ENCODE measurements at places on chromosomes 2 and 18.

- peak; percentile 59 for DNase-seq
Observed at GRCh38 chr2:131093696-131094462, 619 bp upstream of the FAM168B start.

DNA sequence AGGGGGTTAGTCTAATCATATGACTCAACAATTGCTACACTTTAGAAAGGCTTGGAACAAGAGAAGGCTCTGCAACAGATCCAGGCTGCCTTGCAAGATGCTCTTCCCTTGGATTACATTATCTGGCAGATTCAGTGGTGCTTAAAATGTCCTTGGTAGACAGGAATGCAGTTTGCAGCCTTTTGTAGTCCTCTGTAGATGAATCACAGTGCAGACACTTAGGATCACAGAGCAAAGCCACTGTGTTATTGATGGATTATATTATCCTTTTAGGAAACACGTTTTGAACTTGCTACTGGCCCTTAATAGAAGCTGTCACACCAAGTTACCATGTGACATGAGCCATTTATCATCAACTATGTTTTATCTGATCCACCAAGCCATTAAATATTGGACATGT, 152.2 kb downstream of the CBLN2 start:
- no peak for DNase-seq

GRCh38 chr2:68357605-68358337, 7.3 kb upstream of the PLEK start:
- peak; percentile 45 for DNase-seq

- peak; percentile 90 for DNase-seq
Observed at GRCh38 chr2:12502759-12503158, 214.0 kb upstream of the TRIB2 start.

DNA sequence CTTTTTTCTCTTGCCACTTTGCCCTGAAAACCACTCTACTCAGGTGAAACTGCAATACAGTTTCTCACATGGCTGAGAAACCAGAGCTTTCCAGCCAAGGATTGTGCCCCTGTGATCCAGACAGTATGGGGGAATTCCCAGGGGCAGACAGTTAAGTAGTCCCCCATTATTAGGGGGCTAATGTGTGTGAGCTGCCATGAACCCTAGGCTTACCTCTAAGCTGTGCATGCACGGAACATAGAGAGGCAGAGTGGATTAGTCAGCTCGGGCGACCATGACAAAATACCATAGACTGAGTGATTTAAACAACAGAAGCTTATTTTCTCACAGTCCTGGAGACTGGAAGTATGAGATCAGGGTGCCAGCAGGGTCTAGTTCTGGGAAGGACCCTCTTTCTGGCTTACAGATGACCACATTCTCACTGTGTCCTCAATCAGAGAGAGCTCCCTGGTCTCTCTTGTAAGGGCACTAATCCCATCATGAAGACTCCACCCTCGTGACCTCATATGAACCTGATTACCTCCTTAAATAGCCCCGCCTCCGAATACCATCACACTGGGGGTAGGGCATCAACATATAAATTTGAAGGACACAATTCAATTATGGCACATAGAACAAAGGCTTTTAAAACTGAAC, 215.1 kb downstream of the EIPR1 start:
- DNase-seq, result no peak

- DNase-seq, result no peak
Observed at GRCh38 chr2:240672076-240672700, 10.5 kb downstream of the AQP12B start.

GRCh38 chr2:105757433-105757832, 12.7 kb downstream of the NCK2 start:
- no peak for DNase-seq

- no peak for DNase-seq
Observed at GRCh38 chr2:9793156-9793917, 49.9 kb upstream of the TAF1B start.

GRCh38 chr2:71926876-71927756, 220.5 kb downstream of the CYP26B1 start:
- DNase-seq, result no peak

DNA sequence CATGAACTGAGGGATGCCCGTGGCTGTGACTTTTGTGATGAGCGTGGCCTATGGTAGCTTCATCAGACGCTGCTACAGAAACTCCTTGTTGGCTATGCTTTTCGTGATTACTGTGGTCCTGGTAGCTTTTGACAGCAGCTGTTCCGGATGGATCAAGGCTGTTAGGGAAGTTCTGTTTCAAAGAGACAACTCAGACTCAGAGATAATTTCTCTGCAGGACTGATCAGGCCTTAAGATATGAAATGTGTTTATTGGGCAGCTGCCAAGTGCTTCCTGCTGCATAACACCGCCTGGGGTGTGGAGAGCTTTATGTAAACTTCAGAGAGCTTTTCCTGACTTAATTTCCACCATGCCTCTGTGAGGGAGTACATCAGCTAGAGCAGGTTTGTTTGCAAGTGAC, 243.8 kb downstream of the TSN start:
- no peak for DNase-seq

DNA sequence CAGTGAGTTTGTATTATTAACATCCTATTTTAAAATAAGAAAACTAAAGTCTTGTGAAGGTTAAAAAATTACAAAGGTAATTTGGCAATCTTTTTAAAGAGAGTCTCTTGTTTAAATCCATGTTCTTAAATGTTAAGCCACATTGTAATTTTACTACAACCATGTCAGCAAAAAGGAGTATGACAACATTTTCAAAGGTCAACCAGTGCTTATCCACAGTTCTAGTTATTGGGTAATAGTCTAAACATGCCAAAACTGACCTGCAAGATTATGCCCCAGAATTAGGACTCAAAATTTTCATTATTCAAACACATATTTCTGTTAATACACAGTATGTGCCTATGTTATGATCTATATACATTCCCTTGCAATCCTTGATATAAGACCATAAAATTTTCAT, 1312.6 kb upstream of the CHAC2 start:
- no peak for DNase-seq

DNA sequence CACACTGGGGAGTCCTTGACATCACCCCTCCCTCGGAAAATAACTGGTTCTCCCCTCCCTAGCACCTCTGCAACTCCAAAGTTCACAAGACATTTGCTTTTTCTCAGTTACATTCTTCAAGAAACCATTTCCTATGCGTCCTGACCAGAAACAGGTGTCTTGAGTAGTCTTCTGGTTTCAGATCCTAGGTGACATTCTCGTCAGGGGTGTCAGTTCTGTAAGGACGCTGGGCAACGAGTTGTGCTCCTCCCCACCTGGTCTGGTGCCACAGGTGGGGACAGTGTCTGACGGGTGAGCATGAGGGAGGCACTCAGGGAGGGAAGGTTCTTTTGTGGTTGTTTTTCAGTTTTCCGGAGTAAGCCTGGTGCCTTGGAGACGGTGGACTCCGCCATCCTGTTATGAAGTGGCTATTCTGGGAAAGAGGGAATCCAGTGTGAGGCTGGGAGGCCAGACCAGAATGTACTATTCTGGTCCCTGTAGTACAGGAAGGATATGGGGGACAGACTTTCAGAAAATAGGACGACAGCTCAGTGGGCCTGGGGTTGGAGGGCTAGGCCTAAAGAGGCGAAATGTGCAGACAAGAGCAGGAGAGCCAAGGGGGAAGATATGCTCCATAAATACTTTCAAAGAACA, 50.6 kb downstream of the EPAS1 start:
- no peak for DNase-seq

DNA sequence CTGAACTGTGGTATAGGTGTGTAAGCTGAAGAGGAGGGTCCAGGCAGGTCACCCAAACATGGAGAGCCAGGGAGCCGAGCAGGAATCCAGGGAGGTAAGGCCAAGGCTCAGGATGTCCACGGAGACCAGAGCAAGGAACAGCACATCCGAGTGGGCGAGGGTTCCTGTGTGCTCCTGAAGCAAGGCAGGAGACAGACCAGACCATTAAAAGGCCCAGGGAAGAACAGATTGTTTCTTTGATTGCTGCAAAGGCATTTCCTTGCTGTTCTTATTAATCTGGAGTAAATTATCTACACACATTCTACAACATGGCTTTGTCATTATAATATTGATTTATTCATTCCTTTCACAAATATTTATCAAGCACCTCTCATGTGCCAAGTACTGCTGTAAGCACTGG, 50.1 kb upstream of the SPTBN1 start:
- no peak for DNase-seq

- DNase-seq, result peak; percentile 11
Observed at GRCh38 chr2:189870381-189871085, 86.3 kb downstream of the PMS1 start.

GRCh38 chr2:230984393-230985220, 11.3 kb upstream of the SPATA3 start:
- DNase-seq, result no peak

- peak; percentile 70 for DNase-seq
Observed at GRCh38 chr2:230866756-230867523, 2.2 kb downstream of the ITM2C start.

DNA sequence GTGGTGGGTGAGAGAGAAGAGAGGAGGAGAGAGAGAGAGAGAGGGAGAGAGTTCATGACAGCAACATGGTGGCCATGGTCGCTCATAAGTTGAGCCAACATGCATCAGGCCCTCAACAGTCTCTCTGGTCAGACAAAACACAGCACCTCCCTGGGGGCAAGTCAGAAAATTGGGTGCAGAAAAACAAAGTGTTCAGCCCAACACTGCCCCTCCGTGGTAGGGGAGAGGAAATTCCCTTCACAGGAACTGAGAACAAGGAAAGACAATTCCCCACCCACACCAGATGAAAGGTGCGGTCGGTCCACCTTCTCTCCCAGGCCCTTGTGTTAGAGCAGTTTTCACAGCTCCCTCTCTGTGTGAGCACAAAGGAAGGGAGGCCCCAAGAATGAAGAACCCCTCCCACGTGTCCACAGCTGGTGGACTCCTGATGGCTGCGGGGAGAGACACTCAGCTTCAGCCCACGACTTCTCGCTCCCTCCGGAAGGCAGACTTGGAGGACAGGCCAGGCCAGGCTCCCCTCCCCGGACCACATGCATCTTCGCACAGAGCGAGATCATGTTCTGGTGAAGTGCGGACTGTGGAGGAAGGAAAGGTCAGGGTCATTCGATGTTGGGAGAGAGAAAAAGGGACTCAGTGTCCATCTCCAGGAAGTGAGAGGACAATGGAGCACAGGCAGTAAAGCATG, 181.7 kb downstream of the ANAPC1 start:
- DNase-seq, result peak; percentile 69

GRCh38 chr2:146324951-146325350, 1519.9 kb upstream of the ACVR2A start:
- no peak for DNase-seq

DNA sequence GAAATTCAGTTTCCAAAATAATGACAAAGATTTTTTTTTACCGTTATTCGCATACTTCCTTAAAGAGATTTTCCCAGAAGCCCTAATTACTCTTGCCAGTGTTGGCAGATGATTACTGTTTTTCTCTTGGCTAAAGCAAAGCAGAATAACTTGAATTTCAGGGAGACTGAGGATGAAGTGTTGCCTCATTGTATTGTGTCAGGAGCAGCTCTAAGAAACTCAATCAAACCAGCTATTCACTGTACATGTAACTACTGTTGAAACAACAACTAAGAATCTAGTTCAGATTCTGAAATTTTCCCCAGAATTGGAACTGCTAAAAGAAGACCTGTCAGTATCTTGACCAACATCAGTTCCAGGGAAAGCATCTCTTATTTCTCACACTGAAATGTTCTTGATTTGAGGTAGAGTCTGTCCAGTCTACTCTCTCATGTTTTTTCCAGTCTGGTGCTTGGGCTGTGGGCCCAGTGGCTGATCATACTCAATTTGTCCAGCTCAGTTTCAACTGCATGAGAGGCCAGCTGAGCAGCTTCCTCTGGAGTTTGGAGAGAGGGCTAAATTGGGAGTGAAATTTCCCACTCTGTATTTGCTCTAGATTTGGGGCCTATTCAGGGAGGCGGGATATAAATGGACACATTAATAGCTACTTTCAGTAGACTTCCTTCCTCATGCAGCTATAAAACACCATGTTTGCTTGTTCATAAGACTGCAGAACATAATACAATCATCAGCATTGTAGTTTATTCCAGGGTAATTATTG, 78.5 kb downstream of the PPP1R1C start:
- DNase-seq, result no peak

GRCh38 chr2:222241128-222241870, 57.5 kb downstream of the PAX3 start:
- DNase-seq, result no peak

- no peak for DNase-seq
Observed at GRCh38 chr2:85470850-85471800, 52.6 kb downstream of the SH2D6 start.

DNA sequence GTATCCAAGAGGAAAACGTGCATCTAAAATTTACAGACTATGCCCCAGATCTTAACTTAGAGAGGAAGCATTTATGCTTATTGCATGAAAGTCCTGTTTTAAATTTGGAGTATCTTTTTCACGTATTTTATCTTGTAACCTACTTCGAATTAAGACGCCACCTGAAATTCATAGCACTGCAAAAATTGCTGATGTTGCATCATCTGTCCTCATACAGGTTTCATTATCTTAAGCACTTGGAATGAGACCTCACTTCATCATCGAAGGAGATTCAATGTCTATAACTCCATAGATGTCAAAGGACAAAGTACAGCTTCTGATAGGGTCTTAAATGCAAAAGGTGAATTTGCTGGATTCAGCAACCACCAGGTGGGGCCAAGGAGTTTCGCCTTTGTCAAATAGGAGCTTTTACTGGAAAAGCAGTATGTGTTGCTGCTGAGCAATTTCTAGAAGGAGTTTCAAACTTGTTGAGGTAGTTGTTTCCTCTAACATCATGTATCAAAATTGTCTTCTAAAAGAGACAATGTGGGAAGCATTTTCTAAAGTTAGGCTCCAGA, 106.4 kb upstream of the CCDC85A start:
- no peak for DNase-seq

GRCh38 chr2:219251656-219252055, 1.4 kb upstream of the TUBA4B start:
- DNase-seq, result peak; percentile 27

- no peak for DNase-seq
Observed at GRCh38 chr2:59786684-59787083, 766.8 kb downstream of the BCL11A start.

- no peak for DNase-seq
Observed at GRCh38 chr2:241852116-241852980, 6.3 kb downstream of the PDCD1 start.

GRCh38 chr2:215602997-215603396, 167.1 kb upstream of the FN1 start:
- no peak for DNase-seq

- peak; percentile 5 for DNase-seq
Observed at GRCh38 chr2:98867539-98868309, 68.3 kb downstream of the CRACDL start.

DNA sequence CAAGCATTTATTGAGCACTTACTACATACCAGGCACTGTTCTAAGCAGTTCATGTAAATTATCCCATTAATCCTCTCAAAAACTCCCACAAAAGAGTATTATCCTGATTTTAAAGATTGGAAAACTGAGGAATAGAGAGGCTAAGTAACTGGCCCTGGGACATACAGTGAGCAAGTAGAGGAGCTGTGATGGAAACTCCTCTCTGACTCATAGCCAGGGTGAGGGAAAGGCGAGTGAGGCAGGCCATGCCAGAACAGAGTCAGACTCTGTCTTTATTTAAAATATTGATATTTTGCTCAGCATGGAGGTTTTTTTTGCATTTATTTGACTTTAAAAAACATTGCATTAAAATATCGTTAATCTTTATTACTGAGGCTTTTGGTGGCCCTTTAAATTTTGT, 208.0 kb downstream of the LOXHD1 start:
- no peak for DNase-seq

- no peak for DNase-seq
Observed at GRCh38 chr2:172074254-172074653, 11.1 kb upstream of the DLX1 start.

- DNase-seq, result no peak
Observed at GRCh38 chr2:96131152-96131812, 7.0 kb downstream of the ASTL start.

Data from MV-4-11 (cell line).